ENCODE measurements at places on chromosomes 11 and 22.

DNA sequence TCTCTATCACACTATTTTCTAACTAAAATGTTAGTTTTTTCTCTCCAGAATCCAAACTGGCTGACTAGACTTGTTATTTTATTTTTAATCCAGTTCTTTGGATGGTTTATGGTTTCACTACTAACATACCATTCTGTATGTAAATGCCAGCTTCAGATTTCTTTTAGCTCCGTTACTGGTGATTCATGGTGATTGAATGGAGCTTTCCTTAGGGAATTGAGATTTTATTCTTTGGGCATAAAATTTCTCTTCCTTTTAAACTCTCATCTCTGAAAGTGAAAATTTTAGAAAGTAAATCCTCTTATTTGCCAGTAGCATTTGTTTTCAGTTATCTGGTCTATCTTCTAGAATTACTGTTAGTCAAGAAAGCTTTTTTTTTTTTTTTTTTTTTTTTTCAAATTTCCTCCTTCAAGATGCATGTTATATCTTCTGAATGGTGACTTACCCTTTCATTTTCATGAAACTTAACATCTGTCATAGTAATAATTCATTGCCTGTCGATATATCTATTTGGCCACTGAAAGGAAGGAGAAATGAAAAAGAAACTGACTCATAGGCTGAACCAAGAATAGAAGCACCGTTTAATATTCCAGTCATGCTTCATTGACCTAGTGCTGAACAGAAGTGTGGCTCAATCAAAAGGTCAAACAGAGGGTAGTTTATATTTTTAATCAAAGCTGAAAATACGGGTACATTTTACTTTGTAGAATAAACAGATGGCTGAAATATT, 6.4 kb downstream of the ENDOD1 start:
- no peak for DNase-seq

- no peak for DNase-seq
Measured at GRCh38 chr11:9689721-9690120, 25.8 kb downstream of the SWAP70 start.

- no peak for DNase-seq
Measured at GRCh38 chr22:17767233-17768065, 6.8 kb downstream of the BID start.

DNA sequence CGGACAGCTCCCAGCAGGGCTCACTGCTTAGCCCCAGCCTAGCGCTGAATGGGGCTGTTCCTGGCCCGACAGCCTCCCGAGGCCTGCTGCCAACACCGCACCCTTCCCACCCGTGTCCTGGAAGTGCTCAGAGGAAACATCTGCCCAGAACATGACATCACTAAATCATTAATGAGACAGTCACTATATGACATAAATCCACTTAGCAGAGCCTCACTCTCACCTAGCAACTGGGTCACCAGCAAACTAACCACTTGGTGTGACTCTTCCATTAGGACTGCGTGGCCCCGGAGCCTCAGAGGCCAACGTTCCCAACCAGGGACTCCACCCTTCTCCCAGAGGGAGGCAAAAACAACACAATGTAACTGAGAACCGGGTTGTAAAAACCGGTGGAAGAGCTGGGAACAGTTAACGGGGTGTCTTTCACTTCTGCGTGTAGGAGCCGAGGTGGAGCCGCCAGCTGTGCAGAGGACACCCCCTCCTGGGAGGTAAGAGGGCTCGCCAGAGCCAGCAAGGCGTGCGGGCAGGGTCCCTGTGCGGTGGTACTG, 21.4 kb upstream of the PACSIN2 start:
- no peak for DNase-seq

DNA sequence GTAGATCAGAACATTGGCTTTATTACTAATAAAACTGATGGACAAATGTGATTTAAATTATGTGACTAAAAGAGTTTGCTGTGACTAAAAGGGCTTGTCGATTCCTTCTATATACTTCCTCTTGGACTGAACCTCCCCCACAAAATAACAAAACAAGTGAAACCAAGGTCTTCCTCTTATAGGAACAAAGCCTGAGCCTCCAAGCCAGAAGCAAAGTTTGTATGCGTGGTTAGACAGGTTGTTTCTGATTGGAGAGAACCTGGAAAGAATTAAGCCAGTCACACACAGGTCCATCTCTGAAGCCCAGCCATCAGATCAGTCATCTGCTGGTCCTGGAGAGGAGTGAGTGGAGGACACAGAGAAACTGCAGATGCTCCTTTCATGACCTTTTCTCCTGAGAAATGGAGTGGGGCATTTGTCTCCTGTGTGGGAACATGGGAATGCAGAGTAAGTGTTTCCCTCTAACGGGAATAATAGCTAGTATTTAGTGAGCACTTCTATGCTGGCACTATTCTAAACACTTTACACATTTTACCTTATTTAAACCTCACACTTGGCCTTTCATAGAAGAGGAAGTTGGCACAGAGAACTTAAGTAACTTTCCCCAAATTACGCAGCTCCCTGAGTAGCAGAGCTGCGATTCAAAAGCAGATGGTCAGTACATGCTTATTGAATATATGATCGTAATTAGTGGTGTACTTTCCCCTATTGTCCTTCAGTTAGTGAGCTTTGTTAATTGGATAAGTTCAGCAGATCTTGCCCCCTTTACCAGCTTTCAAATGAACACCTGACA, 77.1 kb downstream of the UVRAG start:
- no peak for DNase-seq

- DNase-seq, result no peak
Measured at GRCh38 chr22:47437110-47437509, 674.7 kb downstream of the TBC1D22A start.

DNA sequence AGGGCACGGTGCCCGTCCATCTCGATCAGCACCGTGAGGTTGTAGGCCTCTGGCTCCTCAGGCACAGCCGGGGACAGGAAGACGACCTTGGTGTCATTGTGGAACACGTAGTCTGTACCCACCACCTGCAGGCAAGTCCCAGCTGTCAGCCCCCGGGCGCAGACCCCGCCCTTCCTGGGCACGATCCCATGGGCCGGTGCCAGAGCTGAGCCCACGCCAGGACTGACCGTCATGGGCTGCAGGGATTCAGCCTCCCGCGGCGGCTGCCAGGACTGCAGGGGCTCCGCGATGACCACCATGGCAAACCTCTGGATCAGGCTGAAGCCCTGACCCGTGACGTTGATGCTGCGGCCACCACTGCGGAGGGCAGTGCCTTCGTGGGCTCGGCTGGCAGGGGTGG, 11.8 kb upstream of the MAPK11 start:
- DNase-seq, result no peak

Measured in NCI-H1105 (cell line).